ENCODE measurements at places on chromosomes 1 and 21.

DNA sequence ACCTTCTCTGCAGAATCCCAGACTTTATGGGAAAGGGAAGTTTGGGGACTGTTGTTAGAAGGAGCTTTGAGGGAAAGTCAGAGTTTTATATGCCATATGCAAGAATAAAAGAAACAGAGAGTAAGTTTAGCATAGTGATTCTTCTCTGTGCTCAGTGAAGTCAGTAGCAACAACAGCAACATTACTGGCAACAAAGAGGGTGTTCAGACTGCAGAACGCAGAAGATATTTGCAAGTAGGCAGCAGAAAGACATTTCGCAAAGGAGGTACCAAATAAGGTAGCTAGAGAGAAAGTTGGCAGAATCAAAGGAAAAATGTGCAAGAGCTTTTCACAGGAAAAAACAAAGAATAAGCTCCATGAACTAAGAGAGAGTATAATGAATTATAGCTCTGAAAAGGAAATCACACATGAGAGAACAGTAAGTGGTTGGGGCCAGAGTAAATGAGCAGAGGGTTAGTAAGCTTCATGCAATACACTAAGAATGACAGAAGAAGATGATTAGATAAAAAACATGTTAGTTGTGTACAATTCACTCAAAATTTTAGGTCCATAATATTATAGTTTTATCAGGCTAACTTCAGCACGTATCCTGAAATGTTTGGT lies 98.1 kb downstream of the NEGR1 start:
- DNase-seq = no peak

GRCh38 chr21:34819357-34819999 lies 150.7 kb downstream of the CLIC6 start:
- no peak for DNase-seq

DNA sequence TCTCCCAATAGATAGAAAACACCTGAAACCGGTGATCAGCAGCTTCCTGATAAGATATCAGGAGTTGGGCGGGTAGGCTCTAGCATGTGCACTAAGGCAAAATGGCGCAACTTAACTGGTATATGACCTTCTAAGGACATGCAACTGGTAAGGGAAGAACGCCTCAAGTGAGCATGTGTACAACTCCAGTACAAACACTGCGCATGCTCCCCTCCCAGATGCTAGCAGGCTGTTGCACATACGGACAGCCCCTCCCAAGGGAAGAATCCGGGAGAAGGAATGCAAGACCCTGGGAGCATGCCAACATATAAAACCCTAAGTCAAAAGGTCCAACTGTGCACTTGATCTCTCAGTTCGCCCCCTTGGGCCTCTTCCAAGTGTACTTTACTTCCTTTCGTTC lies 110.8 kb downstream of the TSEN15 start:
- no peak for DNase-seq

- no peak for DNase-seq
Observed at GRCh38 chr1:234960722-234961455, 167.7 kb downstream of the TOMM20 start.
